Stimulated activated CD4-positive, alpha-beta T cell treated with anti-CD3 and anti-CD28 coated beads, Interleukin-2, amount 100 ng/mL, for 48 hours (primary cell): ENCODE measurements at places on chromosomes 5 and 9.

DNA sequence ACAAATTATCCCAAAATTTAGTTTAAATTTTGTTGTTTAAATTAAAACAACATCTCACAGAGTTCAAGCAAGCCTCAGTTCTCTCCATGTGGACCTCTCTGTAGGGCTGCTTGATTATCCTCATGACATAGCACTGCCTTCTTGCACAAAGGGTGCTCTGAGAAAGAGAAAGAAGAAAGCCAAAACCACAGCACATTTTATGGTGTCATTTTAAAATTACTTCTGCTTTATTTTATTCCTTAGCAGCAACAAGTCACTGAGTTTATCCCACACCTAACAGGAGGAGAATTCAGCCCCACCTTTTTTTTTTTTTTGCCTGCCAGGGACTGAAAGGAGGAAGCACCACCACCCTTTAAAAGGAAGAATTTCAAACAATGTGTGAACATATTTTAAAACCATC, 12.8 kb upstream of the KCNV2 start:
- no peak for DNase-seq

DNA sequence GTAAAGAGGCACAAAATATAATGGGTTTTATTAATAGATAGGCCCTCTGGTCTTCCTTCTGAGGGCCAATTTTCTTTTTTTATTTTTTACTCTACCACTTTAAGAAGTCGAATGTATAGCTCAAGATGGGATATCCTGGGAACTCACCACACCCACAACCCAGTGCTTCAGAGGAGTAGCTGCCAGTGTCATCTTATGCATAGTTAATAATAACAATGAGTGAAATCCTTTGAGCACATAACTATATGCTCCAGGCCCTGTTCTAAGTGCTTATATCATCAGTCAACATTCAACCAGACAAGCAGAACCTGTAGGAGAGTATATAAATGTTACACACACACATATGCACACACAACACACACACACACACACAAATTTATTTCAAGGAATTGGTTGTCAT, 150.3 kb upstream of the ACTBL2 start:
- no peak for DNase-seq

DNA sequence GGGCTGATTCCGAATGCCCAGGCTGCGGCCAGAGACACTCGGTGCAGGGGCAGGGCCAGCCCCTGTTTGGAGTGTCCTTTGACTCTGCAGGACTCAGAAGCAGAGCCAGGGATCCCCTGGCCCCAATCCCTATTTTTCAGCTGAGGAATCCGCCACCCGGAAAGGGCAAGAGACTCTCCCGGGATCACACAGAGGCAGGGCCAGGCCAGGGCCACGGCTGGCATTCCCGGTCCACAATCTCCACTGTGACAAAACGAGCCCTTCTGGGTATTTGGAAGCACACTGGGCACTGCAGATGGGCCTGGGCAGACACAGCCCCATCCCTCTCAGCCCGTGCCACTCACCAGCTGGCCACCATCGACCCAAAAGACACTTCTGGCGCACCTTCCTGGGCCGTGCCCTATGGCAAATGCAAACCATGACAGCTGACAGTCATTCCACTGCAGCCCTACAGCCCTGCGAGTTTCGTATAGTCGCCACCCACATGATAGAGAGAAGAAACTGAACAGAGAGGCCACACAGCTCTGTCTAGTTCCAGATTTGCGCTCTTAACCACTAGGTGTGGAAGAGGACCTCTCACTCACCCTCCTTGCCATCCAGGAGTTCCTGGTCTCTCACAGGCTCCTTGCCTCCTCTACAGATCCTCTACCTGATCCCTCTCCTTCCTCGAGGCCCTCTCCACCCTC, 13.3 kb downstream of the NR5A1 start:
- no peak for DNase-seq

- DNase-seq, result no peak
Measured at GRCh38 chr5:759781-760362, 24.7 kb downstream of the ZDHHC11B start.

- no peak for DNase-seq
Measured at GRCh38 chr9:126376311-126377175, 49.9 kb downstream of the MVB12B start.

GRCh38 chr9:109452761-109453160, 45.3 kb downstream of the PTPN3 start:
- DNase-seq, result no peak

- no peak for DNase-seq
Measured at GRCh38 chr5:171688696-171689495, 96.7 kb upstream of the SMIM23 start.

- DNase-seq, result no peak
Measured at GRCh38 chr9:34037626-34038025, 11.1 kb downstream of the UBAP2 start.

DNA sequence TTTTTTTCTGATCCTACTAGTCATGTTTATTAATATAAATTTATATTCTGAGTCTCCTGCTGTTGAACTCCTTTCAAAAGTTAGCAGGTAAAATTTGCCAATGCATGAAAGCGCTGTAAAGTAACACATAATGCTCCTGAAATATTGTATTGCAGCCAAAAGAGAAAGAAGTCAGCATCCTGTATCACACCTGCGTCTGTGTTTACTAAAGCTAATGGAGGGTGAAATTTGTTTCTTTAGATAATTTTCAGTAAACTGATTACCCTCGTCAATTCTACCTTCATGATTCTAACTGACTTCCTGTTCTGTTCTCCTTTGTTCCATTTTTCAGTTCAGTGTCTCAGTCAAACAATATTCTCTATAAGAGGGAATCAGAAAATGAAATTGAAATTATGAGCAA, 415.4 kb downstream of the CDH9 start:
- DNase-seq, result no peak

GRCh38 chr9:94881940-94882339, 155.4 kb downstream of the AOPEP start:
- no peak for DNase-seq
